Common myeloid progenitor, CD34-positive (primary cell): ENCODE measurements at places on chromosomes 4 and X.

DNA sequence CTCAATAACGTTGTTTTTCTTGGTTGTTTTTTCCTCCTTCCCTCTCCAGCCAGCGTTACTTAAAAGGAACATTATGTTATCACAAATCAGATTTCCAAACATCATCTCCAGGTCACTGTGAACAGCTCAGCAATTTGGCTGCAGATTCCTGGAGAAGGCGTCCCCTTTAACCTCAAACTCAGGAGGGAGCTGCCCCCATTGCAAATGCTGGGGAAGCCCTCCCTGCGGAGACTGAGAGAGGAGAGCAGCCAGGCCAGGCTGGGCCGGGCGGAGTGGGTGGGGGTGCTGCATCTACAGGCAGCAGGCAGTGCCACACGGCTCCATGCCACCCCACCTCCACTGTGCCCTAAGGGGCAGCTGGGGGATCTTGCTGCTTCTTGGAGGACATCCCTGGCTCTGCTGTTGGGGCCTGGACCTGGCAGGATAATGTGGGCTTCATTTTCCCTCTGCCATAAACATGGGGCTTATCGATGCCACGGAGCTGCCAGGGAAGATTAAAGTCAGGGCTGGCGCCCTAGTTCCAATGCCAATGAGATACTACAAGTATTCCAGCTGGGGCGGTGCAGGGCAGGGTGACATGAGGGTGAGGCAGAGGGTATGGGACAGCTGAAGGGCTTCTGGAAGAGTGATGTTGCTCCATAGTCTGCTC lies 148.8 kb downstream of the PJA1 start:
- no peak for DNase-seq

DNA sequence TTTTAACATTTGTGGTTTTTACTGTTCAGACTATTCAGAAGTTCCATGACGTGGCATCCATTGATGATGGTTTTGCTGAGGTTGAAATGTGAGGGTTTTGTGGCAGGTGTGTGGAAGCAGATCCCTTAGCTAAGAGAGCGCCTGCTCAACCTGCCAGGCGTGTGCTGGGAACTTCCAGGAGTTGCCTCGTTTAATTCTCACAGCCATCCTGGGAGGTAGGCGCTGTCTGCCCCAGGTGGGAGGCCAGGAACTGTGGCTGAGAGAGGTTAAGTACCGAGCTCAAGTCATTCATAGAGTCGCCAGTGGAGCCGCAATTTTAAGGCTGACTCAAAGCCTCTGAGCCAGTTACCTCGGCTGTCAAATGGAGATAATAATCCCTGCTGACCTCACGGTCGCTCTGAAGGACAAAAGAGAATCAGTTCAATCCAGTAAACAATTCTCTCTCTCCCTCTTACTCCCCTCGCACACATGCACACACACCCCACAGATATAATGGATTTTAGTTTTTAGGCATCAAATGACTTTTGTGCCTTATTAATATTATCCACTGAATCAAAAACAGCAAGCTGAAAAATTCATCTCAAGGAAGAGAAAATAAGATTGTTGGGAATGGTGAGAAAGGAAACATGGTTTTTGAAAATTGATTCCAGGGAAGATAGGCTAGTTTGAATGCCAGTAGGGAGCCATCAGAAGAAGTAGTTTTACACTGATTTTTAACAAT lies 171.3 kb downstream of the PTTG2 start:
- DNase-seq, result peak; percentile 56

- no peak for DNase-seq
Observed at GRCh38 chrX:10519278-10519677, 101.1 kb downstream of the MID1 start.

GRCh38 chrX:56792270-56793111 lies 63.4 kb downstream of the NBDY start:
- DNase-seq, result no peak

DNA sequence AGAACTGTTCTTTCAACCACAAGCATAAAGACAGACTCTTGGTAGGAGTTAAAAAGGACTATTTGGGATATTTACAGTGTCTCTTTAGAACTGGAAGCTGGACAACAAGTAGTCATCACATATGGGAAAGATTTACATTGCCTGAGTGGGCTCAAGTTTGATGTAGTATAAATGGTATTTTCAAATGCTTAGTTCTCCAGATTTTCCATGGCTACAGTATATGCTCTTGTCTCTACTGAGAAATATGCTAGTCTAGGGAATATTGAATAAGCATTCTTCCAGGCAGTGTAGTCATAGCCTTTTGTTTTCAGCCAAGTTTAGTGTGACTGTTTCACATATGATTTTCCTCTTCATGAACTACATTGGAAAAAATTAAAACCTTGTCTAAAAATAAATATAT lies 315.6 kb downstream of the ARHGAP24 start:
- DNase-seq, result no peak

GRCh38 chrX:7198499-7198898 lies 50.5 kb upstream of the PUDP start:
- no peak for DNase-seq

- no peak for DNase-seq
Observed at GRCh38 chr4:148810461-148810860, 368.2 kb upstream of the NR3C2 start.

DNA sequence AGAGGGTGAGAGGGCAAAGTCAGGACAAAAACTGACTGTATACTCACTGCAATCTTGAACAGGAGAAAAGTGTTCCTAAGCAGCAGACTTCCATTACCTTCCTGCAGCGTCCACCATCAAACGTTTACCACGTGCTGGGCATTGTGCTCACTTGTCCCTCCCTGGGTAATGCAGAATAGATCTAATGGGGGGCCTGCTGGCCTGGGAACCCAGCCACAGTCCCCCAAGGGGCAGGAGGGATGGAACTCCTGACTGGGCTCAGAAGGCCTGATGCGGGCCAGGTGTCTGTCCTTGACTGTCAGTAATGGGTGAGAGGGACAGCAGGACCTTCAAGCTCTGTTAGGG lies 37.6 kb upstream of the FAM156A start:
- DNase-seq, result no peak

DNA sequence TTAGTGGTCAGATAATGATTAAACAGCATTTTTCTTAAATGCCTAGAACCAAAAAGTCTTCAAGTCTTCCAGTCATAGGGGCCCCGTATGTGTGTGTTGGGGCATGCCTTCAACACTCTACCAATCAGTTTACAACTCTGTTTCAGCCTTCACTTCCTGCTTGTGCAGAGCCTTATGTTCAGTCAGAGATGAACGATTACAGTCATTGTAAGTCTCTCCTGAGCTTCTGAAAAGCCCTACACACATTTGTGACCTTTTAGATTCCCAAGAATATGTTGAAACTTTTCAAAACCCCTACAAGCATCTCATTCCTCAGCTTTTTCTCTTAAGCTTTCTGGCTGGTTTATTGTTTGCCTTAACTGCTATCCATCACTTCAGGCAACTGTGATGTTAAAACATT lies 591.2 kb downstream of the ZNF674 start:
- no peak for DNase-seq

- DNase-seq, result peak; percentile 53
Observed at GRCh38 chr4:164731827-164732474, 22.0 kb upstream of the SMIM31 start.

DNA sequence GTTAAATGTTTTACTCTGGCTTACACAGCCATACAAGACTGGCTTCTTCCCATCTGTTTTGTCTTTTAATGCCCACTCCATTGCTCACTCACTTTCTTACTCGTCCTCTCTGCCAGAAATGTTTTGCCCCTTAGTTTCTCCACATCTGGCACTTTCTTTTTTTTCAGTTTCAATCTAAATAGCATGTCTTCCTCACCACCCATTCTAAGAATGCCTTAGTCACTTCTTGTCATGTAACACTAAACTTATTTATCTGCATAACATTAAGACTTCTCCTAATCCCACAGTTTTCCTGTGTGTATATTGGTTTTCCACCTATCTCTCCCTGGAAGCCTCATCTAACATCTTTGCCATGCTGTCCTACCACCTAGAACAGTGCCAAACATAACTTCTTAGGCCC lies 119.3 kb downstream of the ADAMTS3 start:
- DNase-seq, result no peak

- no peak for DNase-seq
Observed at GRCh38 chrX:66602381-66602938, 36.4 kb downstream of the EDA2R start.

DNA sequence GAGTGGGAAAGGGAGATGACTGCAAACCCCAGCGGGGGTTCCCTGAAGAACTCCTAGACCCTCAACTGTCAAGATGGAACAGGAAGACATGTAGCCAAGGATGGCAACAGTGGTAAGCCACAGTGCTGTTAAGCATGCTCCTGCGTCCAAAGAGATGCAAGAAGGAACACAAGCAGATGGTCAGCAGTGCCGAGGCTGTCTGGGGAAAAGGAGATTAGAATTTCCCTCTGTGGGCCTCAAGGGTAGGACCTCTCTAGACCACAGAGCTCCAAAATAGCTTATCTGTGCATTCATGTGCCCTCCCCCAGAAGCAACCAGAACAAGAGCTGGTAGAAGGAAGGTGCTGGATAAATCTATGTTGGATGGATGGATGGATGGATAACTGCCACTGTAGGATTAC lies 82.0 kb upstream of the CPEB2 start:
- peak; percentile 68 for DNase-seq

- DNase-seq, result no peak
Observed at GRCh38 chr4:69116645-69117321, 20.5 kb downstream of the UGT2B7 start.

DNA sequence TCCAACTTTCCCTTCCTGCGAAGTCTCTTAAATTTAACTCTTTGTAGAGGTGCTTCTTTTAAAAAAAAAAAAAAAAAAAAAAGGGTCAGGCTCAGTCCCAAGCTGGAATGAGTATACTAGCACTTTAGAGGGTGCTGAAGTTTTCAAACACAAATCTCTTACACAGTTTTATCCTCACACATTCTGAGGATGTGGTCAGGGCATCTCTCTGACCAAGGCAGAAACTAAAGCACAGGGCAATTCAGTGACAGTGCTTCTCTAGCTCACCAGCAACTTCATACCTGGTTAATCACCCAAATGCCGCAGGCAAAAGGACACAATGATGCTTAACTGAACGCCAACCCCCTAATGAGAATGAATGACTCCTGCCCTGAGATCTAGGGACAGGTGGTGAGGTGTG lies 9.8 kb upstream of the PGM2 start:
- no peak for DNase-seq

GRCh38 chr4:54482529-54483200 lies 175.1 kb upstream of the KIT start:
- DNase-seq, result peak; percentile 52

- no peak for DNase-seq
Observed at GRCh38 chrX:4844376-4844775, 1130.9 kb upstream of the PRKX start.

DNA sequence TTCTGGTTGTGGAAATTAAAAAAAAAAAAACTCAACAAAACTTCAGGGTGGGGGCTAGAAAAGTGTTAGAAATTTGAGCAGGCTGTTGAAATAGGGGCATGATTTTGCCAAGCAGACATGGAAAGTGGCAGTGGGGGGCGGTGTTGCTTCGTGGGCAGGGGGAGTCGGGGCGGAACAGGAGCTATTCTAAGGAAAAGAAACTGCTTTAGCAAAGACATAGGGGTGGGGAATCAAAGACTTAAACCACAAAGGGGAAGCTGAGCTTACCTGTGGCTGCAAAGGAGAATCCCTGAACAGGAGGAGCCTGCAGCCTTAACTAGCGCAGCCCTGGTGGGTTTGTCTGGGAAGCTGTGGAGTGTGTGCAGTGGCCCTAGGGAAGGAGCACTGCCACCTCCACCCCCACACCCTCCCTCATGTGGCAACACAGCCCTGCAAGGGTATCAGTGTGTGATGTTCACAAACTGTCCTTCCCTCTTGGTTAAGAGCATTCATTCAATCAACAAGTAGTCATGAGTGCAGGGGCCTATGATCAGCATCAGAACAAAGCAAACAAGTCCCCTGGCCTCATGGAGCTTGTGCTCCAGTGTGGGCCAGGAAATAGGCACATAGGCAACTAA lies 20.5 kb downstream of the SEL1L3 start:
- peak; percentile 80 for DNase-seq

DNA sequence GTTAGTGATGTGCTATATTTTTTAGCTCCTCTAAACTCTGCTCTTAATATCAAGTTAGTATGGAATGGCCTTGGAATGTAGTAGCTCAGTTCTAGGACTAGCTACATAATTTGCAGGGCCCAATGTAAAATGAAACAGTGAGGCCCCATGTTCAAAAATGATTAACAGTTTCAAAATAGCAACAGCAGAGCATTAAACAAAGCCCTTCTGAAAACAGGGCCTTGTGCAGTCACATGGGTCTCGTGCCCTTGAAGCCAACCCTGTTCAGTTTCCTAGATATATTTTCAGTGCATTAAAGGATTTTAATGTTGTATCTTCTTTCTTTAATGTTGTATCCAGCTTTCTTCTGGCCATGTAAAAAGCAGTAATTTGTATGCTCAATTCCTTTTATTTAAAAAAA lies 82.1 kb downstream of the TASL start:
- DNase-seq, result no peak

DNA sequence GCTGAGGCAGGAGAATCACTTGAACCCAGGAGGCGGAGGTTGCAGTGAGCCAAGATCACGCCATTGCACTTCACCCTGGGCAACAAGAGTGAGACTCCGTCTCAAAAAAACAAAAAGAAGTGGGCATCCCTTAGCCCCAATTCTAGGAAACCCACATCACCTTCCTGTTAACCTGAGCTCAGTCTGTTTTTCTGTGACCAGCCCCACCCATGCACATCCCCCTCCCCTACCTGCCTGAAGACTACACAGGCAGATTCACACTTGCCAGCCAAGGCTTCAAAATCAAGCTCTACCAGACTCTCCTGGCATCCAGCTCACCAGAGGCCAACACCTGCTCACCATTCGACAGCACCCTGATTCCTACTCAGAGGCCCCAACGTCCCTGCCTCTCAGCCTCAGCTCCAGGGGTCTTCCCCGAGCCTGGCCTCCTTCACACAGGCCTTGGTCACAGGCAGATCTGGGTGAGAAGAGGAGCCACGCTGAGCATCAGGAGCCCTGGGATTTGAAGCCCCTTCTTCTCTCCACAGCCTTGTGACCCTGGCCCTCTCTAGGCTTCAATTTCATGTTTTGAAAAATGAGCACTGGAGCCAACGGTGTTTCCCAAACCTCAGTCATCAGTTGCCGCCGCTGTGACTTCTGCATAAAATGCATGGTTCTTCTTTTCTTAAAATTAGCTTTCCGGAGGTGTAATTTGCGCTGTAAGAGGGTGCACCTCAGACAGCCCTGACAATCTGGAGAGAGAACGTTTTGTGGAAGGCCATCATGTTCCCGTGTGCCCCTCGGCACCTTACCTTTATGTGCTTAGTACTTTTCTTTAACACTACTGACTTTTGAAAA lies 47.3 kb downstream of the JAKMIP1 start:
- no peak for DNase-seq

GRCh38 chr4:6562931-6563901 lies 11.8 kb upstream of the MAN2B2 start:
- peak; percentile 57 for DNase-seq
